ENCODE measurements at places on chromosomes 12 and 14.

GRCh38 chr12:5507944-5508343 is 76.0 kb downstream of the NTF3 start:
- no peak for DNase-seq

DNA sequence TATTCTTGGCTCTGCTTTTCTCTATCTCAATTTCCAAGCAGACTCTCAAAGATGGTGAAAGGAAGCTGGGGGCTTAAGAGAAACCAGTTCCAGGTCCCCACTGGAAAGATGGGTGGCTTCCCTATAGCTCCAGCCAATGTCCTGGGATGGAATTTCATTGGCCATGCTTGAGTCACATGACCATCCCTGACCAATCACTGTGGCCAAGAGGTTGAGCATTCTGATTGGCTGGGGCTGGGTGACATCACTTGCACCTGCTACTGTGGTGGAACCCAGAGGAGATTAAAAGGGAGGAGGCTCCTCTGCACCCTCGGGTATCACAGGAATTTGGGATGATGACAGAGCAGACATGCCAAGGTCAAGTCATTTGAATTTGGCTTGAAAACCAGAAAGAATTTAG is 436.5 kb downstream of the TMEM132D start:
- no peak for DNase-seq

DNA sequence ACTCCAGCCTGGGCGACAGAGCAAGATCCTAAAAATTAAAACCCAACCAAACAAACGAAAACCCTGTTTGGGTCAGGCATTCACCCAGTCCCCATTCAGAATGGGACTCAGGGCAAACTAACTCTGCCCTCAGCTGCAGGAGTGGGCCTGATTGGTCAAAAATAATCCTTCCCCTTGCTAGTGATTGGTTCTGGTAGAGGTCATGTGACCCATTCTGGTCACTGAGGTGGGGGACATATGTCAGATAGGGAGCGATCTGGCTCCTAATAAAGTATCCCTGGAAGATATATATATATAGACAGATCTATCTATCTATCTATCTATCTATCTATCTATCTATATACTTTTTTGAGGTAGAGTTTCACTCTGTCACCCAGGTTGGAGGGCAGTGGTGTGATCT is 29.5 kb upstream of the MED13L start:
- DNase-seq, result no peak

DNA sequence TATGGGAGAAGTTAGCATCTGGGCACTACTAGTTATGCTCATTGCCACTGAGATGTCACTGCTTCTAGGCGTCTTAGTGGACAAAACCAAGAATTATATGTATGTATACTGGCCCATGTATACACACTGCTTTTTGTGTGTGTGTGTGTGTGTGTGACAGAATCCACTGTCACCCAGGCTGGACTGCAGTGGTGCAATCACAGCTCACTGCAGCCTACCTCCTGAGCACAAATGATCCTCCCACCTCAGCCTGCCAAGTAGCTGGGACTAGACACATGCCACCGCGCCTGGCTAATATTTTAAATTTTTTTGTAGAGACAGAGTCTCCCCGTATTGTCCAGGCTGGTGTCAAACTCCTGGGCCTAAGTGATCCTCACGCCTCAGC is 25.2 kb downstream of the LIMA1 start:
- DNase-seq, result no peak

DNA sequence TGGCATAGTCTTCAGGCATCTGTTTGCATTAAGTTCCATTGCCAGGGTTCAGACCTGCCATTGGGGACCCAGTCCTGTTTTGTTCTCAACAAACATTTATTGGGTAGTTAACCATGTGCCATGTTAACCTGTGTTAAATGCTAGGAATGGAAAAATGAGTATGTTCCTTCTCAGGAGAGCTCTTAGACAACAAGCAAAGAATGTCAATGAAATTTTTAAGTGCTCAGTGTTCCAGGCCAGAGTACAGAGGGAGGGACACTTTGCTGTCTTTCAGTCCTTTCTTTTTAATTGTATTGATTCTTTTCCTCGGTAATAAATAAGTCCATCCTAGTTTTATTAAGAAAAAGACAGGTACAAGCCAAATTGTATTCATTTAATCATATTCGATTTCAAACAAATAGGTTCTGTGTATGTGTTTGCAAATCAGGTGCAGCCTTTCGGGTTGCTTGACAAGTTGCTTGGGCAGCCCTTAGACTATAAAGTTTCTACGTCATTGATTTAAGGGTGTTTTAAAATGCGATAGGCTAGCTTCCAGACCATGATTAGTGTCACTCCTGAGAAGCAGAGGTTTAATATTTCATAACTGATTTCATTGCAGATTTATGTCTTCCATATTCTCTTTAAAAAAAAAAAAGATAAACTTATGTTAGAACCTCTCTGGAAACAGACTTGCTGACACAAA is 123.1 kb downstream of the DERA start:
- no peak for DNase-seq

DNA sequence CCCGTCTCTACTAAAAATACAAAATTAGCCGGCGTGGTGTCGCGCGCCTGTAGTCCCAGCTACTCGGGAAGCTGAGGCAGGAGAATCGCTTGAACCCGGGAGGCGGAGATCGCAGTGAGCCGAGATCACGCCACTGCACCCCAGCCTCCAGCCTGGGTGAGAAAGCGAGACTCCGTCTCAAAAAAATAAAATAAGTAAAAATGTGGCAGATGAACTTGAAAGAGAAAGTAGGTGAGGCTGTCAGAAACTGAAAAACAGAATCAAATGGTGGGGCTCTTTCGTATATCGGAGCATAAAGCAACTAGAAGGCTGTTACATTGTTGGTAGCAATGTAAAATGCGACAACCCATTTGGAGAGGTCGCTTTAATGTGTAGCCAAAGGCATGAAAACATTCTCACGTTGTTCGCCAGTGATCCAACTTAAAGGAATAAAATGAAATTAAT is 767 bp upstream of the CCNT1 start:
- no peak for DNase-seq

GRCh38 chr14:102316338-102316742 is 3.2 kb upstream of the ZNF839 start:
- no peak for DNase-seq

DNA sequence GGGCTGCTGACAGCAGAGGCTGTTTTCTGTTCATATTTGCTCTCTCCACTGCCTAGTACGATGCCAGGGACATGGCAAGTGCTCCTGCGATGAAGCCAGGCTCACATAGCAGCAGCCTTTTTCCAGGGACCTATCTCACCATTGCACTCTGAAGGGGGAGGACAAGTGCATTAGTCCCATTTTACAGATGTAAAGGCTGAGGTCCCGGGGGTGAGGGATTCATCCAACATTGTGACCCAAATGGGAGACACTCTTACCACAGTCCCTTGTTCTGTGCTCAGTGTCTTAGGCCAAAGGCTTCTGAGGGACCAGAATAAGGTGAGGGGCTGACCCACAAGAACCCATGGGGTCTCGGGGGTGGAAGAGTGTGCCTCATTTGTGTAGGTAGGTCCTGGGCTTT is 21.6 kb upstream of the ESRRB start:
- DNase-seq, result no peak

- DNase-seq, result no peak
These were observed 46.9 kb downstream of the CNOT2 start for GRCh38 chr12:70290116-70290515.

DNA sequence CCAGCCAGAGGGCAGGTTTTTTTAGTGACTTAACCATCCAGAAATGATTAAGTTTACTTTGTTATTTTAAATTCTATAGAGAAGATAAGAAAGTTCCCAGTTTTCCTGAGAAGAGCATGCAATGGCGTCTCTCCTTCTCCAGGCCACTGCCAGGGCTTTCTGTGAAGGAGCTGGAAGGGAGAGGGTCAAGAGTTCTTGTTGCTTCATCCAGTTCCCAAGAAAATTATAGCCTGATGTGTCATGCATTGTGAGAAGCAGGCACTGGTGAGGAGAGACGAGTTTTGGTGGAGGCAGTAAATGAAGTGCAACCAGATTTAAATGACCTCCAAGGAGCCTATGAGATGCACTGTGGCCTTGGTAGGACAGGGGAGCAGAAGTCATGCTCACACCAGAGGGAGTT is 14.2 kb downstream of the ELK3 start:
- DNase-seq, result no peak

GRCh38 chr12:25975179-25975578 is 16.7 kb downstream of the RASSF8 start:
- DNase-seq, result no peak

DNA sequence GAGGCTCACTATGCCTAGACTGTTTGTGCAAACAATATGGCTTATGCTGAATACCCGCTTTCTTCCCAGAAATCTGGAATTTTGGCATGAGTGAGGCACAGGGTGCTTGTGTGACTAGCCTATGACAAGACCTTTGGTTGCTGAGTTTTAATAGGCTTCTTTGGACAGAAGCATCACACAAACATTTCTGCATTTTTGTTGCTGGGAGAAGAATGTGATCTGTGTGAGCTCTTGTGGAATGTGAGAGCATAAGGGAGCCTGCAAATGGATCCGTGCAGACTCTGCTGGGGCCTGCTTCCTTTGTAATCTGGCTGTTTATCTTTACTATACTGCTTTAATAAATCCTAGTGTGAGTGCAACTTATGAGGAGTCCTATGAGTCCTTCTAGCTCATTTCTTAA is 83.0 kb upstream of the ZDHHC17 start:
- no peak for DNase-seq

DNA sequence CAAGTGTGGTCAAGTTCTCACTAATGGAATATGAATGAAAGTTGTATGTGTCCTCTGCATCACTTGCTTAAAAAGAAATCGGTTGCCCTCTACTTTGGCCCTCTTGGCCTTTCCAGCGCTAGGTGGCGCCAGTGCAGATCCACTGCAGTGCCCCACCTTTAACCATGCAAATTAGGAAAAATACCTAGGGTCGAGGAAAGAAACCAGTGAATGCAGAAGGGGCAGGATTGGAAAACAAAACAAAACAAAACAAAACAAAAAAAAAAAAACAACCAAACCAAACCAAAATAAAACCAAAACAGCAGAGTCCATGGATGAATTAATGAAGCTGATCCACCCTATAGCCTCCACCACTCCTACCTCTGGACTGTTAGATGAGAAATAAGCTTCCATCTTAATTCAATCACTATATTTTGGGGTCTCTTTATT is 12.9 kb upstream of the NEMF start:
- peak; percentile 91 for DNase-seq

GRCh38 chr12:12290206-12290605 is 23.4 kb upstream of the LRP6 start:
- no peak for DNase-seq

DNA sequence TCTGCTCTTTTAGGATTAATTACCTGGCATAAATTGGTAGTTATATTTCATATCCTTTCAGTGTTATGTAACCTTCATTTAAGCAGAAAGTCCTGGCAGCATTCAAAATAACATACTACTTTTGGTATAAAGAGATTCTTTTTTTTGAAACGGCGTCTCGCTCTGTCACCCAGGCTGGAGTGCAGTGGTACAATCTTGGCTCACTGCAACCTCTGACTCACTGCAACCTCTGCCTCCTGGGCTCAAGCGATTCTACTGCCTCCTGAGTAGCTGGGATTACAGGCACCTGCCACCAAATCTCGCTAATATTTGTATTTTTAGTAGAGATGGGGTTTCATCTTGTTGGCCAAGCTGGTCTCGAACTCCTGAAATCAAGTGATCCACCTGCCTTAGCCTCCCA is 9.2 kb downstream of the KTN1 start:
- DNase-seq, result no peak

DNA sequence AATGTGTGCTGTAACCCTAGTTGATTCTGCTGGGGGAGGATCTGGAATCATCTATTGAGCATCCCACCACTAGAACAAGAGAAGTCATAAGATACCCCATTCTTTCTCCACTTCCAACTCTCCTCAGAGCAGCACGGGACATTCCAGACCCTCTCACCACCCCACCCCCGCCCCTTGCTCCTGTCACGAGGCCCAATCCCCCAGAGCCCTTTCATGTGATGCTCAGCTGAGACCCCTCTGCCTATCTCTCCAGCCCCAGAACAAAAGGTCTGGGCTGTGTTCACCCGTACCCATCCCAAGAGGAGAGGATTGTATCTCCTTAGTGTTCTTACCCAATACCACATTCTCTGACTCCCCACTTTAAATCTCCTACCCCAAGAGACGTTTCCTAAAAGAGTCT is 602 bp downstream of the PMEL start:
- DNase-seq, result no peak

DNA sequence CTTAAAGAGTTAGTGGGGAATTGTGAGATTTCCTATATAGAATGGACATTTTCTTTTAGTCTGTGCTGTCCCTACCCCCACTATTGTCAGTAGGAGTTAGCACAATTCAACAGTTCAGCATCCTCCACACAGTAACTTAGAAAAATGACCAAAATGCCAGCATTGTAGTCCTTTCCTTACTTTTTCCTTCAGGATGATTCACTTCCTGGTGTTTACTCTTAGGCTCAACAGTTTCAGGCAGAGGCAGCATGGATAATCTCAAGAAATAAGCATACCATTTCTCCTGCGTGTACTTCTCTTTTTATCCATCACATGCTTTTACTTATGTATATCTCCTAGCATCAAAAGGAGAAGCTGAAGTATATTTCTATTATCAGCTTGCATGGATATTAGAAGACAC is 683.4 kb downstream of the SLC16A7 start:
- DNase-seq, result no peak

DNA sequence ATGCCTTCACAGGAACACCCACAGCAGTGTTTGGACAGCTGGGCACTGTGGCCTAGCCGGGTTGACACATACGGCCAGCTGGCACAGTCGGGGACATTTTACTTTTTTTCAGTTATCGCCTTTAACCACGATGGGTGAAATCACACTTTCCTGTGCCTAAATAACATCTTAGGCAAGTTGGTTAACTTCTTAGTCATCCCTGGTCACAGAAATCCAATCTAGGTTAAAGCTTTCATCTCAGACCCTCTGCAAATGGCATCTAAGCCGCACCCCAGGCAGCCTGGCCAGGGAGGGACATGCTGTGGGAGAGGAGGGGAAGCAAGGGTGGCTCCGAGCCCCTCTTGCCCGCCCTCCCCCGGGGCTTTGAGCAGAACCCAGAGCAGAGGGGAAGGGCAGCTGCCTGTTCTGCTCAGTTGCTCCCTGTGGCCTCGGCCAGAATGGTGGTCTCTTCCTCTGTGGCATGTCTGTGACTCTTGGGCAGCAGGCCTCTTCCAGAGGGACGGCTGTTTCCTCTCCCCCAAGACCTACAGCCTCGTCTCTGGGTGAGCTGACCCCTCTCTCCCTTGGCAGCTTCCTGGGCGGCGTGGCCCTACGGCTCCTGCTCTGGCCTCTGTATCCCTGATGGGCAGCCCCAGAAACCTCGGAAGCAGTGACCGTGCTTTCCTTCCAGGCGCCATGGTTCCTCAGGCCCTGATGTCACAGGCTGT is 85.4 kb upstream of the DYNC1H1 start:
- DNase-seq, result no peak

GRCh38 chr14:85934886-85935254 is 404.9 kb downstream of the FLRT2 start:
- DNase-seq, result no peak

GRCh38 chr12:86241600-86241999 is 14.6 kb downstream of the MGAT4C start:
- no peak for DNase-seq

GRCh38 chr12:28574746-28575592 is 384.7 kb downstream of the CCDC91 start:
- DNase-seq, result no peak
